ENCODE measurements at places on chromosomes 1 and 21.

GRCh38 chr1:197908716-197909220 is 6.3 kb downstream of the C1orf53 start:
- no peak for DNase-seq

GRCh38 chr21:29389136-29389535 is 90.4 kb downstream of the BACH1 start:
- DNase-seq = no peak

DNA sequence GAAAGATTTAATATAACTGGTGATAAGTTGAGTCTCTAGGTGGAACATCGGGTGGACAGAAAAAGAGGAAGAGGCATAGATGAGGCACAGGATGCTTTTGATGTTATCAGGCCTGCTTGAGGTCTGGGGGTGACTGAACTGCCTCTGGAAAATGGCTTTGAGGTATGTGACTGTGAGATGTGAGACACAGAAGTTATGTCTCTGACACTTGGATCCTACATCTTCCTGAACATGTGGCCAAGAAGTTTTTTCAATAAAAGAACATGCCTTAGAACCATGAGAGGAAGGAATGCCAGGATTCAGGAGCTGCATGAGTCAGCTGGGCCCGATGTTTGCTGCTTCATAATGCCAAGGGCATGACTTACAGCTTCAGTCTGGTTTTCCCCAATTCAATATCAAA is 11.5 kb upstream of the AIM2 start:
- no peak for DNase-seq

- DNase-seq = no peak
Measured at GRCh38 chr1:23506376-23507107, 22.6 kb upstream of the ASAP3 start.

DNA sequence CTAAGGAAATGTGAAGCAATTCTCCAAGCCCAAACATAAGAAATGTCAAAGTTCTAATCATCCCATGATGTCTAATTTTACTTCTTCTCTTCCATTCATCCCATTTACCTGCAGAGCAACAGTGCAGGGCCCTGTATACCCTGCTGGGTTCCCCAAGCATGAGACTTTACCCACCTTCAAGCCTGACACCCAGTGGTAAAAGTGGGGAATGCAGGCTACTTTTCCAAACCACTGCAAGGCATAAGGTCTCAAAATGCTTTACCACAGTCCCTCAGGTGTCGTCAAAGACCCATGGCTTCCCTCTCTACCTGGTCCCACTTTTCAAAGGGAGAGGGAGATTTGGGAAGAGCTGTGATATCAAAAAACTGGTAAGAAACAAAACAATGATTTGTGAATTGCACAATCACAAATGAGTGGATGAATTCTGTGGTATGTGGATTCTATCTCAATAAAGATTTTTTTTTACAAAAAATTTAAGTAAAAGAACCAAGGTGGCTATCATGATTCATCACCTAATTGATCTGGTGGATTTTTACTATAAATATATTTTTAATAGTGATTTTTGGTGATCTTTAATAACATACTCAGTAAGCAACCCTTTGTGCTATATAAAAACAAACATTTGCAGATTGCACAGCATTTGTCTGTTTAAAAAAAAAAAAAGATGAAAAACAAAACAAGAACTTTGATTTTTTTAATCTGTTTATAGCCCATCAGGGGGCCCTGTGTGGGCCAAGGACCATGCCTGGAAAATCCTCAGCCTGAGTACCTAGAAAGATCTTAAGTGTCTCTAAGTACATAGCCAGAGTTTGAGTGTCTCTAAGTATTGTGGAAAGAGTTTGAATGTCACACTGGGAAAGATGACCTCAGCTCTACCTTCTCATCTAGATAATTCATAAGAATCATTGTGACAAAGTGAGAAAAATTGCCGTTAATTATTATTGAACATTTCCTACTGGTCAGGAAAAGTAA is 73.1 kb upstream of the GJB5 start:
- DNase-seq = no peak

DNA sequence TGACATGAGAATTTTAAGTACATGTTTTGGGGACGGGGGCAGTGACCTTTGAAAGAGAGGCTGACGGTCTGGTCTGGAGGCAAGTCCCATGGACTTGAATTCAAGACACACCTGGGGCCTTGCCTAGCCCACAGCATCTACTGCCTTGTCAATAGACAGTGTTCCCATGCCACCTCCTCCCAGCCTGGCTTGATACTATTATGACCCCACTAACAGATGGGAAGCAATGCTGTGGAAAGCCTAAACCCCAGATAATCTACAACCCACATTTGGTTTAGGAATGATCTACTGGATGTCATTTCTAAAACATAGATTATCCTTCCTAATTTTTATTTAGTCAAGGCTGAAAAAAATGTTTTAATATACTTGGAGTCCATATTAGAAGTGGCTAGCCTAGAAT is 17.8 kb upstream of the NFASC start:
- no peak for DNase-seq

DNA sequence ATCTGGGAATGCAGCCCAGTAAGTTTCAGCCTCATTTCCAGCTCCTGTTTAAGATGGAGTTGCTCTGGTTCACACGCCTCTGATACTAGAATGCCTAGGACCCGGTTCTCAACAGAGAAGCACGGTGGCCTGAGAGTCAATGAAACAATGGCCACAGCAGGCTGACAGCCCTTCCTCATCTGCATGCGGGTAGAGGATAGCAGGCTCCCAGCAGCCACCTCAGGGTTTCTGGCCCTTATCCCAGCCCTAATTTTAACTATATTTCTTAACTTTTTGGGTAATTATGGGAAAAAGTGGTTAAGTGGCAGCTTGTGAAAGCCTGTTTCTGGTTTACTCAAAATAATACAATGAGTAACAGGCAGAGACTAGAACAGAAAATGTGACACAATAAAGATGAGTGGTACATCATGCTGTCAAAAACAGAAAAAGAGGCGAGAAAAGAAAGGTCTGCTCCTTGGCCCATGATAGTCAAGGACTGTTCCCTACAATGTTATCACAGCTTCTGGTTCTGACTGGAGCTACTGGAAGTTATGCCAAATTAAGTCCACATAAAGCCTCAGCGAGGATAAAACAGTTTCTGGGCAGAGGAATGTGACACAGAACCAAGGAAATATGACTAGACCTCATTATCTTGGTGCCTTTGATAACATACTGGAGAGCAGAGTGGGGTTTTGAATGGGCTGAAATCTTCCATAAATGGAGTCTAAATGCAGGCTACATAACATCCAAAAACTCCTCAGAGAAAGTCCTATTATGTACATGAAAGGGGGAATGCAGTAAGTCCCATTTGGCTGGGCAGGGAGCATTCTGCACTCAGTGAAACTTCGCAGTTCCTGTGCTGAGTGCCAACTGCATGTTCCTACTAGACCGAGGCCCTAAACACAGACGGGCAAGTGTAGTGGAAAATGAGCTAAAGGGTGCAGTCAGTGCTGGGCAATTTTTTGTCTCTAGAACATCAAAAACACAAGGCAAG is 92.1 kb downstream of the NIBAN1 start:
- DNase-seq = no peak

DNA sequence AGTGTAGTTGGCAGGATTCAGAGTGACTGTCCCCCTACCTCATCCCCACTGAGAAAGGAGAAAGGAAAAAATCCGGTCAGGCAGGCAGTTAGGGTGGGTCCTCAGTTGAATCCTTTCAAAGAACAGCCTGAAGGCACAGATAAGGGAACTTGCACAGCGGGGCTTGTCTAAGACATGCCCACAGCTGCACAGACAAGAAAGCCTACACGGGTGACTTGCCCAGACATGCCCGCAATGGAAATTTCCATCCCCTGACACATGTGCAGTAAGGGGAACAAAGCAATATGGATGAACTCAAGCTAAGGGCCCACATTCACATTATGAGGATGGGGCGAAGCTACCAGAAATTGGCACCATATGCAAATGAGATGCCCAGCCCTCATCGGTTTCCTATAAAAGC is 82.5 kb downstream of the DESI2 start:
- no peak for DNase-seq

- DNase-seq = no peak
Measured at GRCh38 chr1:188462837-188463236, 1634.1 kb downstream of the PLA2G4A start.

- no peak for DNase-seq
Measured at GRCh38 chr21:23578027-23578426, 2029.3 kb downstream of the MRPL39 start.

DNA sequence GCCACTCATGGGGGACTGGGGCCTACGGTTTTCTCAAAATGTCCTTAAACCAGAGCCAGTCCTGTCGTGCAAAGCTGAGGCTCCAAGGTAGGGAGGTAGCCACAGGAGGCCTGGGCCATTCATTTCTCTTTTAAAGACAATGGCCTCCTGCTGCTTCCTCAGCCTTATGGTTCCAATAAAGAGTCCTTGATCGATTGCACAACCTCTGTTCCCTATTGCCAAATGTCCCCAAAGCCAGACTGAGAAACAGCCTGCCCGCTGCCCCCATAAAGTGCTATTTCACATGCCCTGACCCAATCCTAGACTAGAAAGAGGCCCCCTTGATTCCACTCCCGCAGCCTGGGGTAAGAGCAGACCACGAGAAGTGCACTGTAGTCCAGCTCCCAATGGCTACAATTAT is 166.7 kb downstream of the CLIC6 start:
- no peak for DNase-seq

GRCh38 chr1:47521034-47521881 is 83.4 kb downstream of the FOXD2 start:
- DNase-seq = no peak

GRCh38 chr1:223756806-223757700 is 44.7 kb downstream of the CAPN2 start:
- no peak for DNase-seq

- DNase-seq = no peak
Measured at GRCh38 chr1:160884579-160884978, 401 bp downstream of the ITLN1 start.

GRCh38 chr1:186819126-186819525 is 9.6 kb upstream of the PLA2G4A start:
- no peak for DNase-seq

DNA sequence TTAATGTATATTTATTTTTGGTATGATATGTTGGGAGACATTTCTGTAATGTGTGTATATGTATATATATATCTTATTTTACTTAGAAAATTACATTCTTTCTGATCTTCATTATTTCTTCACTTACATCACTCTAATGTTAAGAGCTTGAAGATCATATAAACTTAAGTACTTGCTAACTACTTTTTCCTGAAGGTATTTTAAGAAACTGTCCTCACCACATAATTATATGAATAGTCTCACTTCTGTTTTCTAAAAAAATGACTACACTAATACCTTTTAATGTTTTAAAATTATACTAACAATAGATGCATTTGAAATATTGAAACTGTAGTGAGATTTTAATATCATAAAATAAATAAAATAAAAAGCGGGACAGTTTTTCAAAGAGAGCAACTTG is 377.1 kb downstream of the LRRIQ3 start:
- no peak for DNase-seq

DNA sequence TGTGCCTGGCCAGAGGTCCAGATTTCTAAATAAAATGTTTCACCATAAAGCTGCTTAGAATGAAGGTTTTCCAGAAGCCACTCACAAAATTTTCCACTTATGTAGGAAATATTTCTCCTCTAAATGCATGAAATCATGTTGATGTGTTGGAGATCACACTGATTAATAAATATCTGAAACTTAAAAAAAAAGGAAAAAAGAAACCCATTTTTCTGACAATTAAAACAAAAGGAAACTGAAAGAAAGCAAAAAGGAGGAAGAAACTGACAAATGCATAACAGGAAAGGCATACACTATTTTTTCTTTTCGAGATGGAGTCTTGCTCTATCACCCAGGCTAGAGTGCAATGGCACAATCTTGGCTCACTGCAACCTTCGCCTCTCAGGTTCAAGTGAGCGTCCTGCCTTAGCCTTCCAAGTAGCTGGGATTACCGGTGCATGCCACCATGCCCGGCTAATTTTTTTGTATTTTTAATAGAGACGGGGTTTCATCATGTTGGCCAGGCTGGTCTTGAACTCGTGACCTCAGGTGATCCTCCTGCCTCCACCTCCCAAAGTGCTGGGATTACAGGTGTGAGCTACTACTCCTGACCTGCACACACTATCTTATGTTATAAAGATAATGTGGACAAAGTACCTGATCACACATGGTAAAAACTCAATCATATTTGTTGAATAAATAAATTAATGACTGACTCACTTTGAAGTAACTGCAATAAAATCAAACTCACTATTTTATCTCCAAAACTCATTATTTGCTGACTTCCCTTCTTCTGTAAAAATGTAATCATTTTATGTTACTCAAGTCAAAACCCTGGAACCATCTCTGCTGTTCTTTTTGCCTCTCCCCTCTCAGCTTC is 149.8 kb upstream of the NR5A2 start:
- no peak for DNase-seq

DNA sequence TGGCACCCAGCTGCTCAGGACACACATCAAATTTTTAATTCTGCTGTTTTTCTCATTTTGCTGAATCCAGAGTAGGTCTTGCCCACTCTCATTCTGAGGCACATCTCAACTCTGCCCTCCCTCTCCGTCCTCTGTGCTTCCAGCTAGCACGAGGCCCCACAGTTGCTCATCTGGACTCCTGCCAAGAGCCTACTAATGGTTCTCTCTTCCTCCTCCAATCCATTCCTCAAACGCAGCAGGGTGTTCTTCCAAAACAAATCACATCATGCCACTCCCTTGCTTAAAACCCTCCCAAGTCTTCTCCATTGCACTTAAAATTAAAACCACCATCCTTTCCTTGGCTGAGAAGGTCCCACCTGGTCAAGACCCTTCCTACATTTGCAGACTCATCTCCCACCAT is 49.8 kb upstream of the SCAF4 start:
- no peak for DNase-seq

DNA sequence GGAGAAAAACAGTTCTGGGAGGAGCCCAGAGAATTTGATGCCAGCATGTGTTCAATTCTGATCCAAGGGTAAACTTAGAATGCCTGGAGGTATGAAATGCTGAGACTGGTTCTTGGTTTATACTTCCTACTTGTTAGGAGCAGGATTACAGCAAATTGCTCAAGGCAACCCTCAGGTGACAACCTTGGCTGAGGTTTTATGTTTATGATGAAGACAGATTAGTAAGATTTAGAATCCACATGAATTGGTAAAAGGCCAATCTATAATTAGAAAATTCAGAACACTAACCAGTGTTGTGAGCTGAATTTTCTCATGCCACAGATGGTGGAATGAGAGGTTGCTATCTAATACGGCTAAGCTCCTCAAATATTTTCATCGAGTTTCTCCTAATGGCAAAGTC is 235.3 kb upstream of the NRIP1 start:
- DNase-seq = no peak

All from stimulated activated CD8-positive, alpha-beta memory T cell treated with anti-CD3 and anti-CD28 coated beads, Interleukin-7, amount 100 ng/mL, for 1 hour (primary cell).